Activated CD8-positive, alpha-beta T cell treated with anti-CD3 and anti-CD28 coated beads, Interleukin-2, amount 10 ng/mL, durations not matched to agents 7 days and 5 days (primary cell): ENCODE measurements at places on chromosomes 11 and 22.

- H3K27ac ChIP-seq: peak overlapping the region; percentile 92
- no peak for DNase-seq
- no peaks in the 10 kb centered on the region for H3K27me3 ChIP-seq
- no peak overlapping the region for H3K4me3 ChIP-seq
- peaks cover 57% of the 10 kb centered on the region for H3K4me1 ChIP-seq
These were observed 24.5 kb downstream of the ARHGAP1 start for GRCh38 chr11:46675949-46676348.

DNA sequence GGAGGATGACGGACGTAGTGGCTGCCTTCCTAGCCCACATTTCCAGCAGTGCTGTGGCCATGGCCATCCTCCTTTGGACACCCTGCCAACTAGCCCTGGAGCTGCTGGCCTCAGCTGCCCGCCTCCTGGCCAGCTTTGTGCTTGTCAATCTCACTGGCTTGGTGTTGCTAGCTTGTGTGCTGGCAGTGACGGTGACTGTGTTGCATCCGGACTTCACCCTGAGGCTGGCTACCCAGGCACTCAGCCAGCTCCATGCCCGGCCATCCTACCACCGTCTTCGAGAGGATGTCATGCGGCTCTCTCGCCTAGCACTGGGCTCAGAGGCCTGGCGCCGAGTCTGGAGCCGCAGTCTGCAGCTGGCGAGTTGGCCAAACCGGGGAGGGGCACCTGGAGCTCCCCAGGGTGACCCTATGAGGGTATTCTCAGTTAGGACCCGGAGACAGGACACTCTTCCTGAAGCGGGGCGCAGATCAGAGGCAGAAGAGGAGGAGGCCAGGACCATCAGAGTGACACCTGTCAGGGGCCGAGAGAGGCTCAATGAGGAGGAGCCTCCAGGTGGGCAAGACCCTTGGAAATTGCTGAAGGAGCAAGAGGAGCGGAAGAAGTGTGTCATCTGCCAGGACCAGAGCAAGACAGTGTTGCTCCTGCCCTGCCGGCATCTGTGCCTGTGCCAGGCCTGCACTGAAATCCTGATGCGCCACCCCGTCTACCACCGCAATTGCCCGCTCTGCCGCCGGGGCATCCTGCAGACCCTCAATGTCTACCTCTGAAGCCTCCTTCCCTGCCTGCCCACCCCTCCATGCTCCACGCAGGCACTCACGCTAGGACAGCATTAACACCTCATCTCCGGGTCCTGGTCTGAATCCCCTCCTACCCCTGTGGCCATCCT, 1.6 kb downstream of the RNF26 start:
- H3K4me3 ChIP-seq: peak overlapping the region; percentile 92
- H3K4me1 ChIP-seq: peaks cover 63% of the 10 kb centered on the region
- peak overlapping the region; percentile 96 for H3K27ac ChIP-seq

- no peak overlapping the region for H3K27ac ChIP-seq
- H3K27me3 ChIP-seq: peaks cover 2% of the 10 kb centered on the region
- no peaks in the 10 kb centered on the region for H3K4me1 ChIP-seq
- H3K4me3 ChIP-seq: no peak overlapping the region
- no peaks in the 10 kb centered on the region for H3K36me3 ChIP-seq
These were observed 63.9 kb downstream of the DEUP1 start for GRCh38 chr11:93394488-93394887.

DNA sequence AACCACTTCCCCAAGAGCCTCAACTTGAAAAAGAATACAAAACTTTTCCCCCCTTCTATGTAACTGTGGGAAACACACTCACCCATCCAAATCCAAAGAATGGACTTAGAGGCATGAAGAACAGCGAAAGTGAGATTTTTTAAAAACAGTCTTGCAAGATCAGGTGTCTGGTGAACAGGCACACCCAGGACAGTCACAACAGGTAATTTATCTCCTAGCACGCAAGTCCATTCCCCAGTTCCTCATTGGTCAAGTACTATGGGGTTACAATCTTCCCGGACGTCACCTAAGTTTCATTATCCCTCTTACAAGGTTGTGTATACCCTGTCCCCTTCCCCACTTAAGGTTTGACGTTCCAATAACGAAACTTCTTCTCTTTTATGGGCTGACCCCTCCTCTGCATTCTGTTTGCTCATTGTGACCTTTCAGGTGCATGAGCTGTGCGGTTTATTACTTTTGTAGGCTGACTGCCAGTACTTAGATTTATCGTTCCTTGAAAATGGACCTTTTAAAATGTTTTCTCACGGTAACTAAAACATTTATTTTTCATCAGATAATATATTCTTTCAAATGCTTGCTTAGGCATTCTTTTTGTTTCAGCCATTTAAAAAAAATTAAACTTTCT, 1401.9 kb downstream of the FAM181B start:
- H3K27ac ChIP-seq: no peak overlapping the region
- no peaks in the 10 kb centered on the region for H3K27me3 ChIP-seq
- H3K36me3 ChIP-seq: no peaks in the 10 kb centered on the region
- H3K4me1 ChIP-seq: no peaks in the 10 kb centered on the region
- no peak overlapping the region for H3K4me3 ChIP-seq

GRCh38 chr22:38890377-38890776, 18.4 kb upstream of the CBX6 start:
- no peak overlapping the region for H3K27ac ChIP-seq
- peaks cover 35% of the 10 kb centered on the region for H3K27me3 ChIP-seq
- no peak overlapping the region for H3K4me3 ChIP-seq
- no peak for DNase-seq
- no peaks in the 10 kb centered on the region for H3K4me1 ChIP-seq
- no peaks in the 10 kb centered on the region for H3K36me3 ChIP-seq

DNA sequence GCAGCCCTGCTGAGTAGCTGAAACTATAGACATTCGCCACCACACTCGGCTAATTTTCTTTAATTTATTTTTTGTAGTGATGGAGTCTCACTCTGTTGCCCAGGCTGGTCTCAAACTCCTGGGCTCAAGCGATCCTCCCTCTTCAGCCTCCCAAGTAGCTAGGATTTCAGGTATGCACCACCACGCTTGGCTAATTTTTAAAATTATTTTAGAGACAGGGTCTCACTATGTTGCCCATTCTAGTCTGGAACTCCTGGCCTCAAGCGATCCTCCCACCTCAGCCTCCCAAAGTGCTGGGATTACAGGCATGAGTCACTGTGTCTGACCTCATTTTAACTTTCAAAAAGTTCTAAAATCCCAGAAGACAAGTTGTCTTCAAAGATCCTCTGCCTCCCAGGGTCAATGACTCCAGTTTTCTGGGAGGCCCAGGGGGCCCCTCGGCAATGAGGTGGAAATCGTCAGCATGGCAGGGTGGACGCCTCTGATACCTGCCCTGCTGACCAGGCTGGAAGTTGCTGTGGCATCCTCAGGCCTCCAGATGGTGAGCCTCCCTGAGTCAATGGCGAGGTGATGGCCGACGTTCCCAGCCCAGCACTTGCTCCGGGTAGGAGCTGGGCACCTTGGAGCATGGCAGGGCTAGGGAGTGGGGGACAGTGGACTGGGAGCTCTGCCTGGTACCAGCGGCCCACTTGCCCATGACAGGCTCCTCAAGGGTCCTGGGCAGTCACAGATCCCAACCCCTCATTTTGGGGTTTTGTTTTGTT, 31.1 kb downstream of the RPL3 start:
- H3K36me3 ChIP-seq: no peaks in the 10 kb centered on the region
- no peak for DNase-seq
- no peaks in the 10 kb centered on the region for H3K4me1 ChIP-seq
- no peak overlapping the region for H3K27ac ChIP-seq
- H3K27me3 ChIP-seq: peaks cover 3% of the 10 kb centered on the region

- no peaks in the 10 kb centered on the region for H3K36me3 ChIP-seq
- no peak for DNase-seq
- no peaks in the 10 kb centered on the region for H3K4me1 ChIP-seq
- H3K27me3 ChIP-seq: no peaks in the 10 kb centered on the region
- no peak overlapping the region for H3K27ac ChIP-seq
These were observed 414.8 kb downstream of the BUD13 start for GRCh38 chr11:116357784-116358544.

DNA sequence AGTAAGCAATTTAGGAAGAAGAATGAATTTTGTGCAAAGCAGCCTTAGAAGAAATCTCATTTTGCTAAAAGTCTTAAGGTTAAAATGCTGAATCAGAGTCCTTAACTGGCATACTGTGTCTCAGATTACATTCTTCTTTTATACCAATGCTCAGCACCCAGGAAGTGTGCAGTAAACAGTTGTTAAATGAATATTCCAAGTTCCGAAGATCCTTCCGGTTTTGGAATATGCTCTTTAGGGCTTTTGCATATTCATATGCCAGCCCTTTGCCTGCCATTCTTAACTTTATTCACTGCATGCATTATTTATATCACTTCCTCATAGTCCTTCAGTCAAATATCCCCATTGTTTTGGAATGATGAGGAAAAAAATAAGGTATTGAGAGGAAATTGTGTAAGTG, 242.0 kb downstream of the DDX10 start:
- no peaks in the 10 kb centered on the region for H3K27me3 ChIP-seq
- no peaks in the 10 kb centered on the region for H3K4me1 ChIP-seq
- H3K36me3 ChIP-seq: peaks cover 4% of the 10 kb centered on the region
- H3K4me3 ChIP-seq: no peak overlapping the region

DNA sequence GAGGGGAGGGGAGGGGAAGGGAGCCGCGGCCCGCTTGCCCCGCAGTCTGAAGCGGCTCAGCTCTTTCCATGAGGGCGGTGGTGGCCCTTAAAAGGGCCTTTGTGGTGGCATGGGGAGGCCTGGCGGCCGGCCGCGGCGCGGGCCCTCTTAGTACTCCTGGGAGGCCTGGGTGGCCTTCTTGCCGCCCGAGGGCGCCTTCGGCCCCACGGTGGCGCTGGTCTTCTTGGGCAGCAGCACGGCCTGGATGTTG, 6.9 kb downstream of the DPAGT1 start:
- peaks cover 77% of the 10 kb centered on the region for H3K36me3 ChIP-seq
- H3K27ac ChIP-seq: peak overlapping the region; percentile 97
- peaks cover 53% of the 10 kb centered on the region for H3K4me1 ChIP-seq
- H3K4me3 ChIP-seq: peak overlapping the region; percentile 95

GRCh38 chr11:93020248-93021046, 51.0 kb downstream of the MTNR1B start:
- H3K4me1 ChIP-seq: no peaks in the 10 kb centered on the region
- no peak overlapping the region for H3K27ac ChIP-seq
- DNase-seq: no peak
- H3K36me3 ChIP-seq: no peaks in the 10 kb centered on the region
- H3K27me3 ChIP-seq: no peaks in the 10 kb centered on the region

DNA sequence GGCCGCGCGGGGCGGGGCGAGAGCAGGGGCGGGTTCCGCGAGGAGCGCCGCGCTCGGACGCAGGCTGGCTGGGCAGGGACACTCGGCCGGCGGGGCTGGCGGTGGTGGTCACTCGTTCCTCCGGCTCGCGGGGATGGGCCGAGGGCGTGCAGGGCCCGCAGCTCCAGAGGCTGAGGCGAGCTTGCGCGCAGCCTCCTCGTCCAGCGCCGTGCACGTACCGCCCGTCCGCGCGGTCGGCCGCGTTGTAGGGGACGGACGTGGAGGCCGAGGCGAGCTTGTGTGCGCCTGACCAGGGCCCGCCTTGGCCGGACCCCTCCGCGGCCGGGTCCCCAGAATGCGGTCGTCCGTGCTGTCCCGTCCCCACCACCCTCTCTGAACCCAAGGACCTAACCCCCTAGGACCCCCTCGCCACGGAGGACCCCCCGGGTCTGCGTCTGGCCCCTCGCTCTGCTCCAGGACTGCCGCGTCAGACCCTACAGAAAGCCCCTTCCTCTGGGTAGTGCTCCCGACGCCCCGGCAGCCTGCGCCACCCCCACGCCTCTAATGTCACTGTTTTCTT, 569 bp upstream of the YPEL1 start:
- peaks cover 19% of the 10 kb centered on the region for H3K4me1 ChIP-seq
- H3K27me3 ChIP-seq: peaks cover 24% of the 10 kb centered on the region
- no peak for DNase-seq
- H3K36me3 ChIP-seq: no peaks in the 10 kb centered on the region

- no peak overlapping the region for H3K27ac ChIP-seq
- H3K36me3 ChIP-seq: no peaks in the 10 kb centered on the region
- no peak for DNase-seq
- peaks cover 7% of the 10 kb centered on the region for H3K4me1 ChIP-seq
- H3K4me3 ChIP-seq: no peak overlapping the region
These were observed 44.6 kb downstream of the PRCP start for GRCh38 chr11:82855616-82856015.

- H3K27me3 ChIP-seq: no peaks in the 10 kb centered on the region
- peaks cover 21% of the 10 kb centered on the region for H3K4me1 ChIP-seq
- H3K27ac ChIP-seq: peak overlapping the region; percentile 70
- no peaks in the 10 kb centered on the region for H3K36me3 ChIP-seq
- peak; percentile 78 for DNase-seq
These were observed 21.7 kb downstream of the TMPRSS13 start for GRCh38 chr11:117907276-117908108.

DNA sequence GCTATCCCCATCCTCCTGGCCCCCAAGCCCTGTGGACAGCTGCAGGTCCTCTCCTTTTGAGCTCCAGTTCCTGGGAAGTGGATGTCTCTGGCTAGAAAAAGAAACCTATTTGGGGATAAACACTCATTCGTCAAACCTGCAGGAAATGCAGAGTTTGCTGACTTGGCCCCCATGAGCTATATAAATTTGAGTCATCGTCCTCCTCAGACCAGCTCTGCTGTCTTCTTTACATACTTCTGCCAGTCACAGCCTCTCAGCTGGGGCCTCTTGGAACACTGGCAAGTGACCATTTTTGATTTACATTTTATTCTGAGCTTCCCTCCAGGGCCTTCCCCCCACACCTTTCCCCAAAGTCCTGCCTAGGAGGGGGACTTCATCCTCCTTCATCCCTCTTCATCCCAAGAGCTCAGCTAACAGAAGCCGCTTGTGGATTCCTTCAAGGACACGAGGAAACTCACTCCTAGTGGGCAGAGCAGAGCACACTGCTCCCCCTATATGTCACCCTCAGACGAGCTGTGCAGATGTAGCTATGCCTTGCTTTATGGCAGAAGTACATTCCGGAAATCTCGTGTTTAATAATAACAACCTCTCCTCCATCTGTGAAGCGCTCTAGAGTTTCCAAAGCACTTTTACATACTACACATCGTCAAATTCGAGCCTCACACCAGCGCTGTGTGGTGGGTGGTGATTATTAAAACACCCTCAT, 131.8 kb downstream of the FEZ1 start:
- peaks cover 12% of the 10 kb centered on the region for H3K27me3 ChIP-seq
- no peak overlapping the region for H3K27ac ChIP-seq
- no peaks in the 10 kb centered on the region for H3K36me3 ChIP-seq
- no peak for DNase-seq
- H3K4me1 ChIP-seq: no peaks in the 10 kb centered on the region
